ENCODE measurements at places on chromosomes 2 and 18.

GRCh38 chr2:173028671-173029070 is 47.0 kb upstream of the MAP3K20 start:
- DNase-seq: no peak

GRCh38 chr2:96867756-96868554 is 1.9 kb downstream of the SEMA4C start:
- DNase-seq: no peak

- DNase-seq: no peak
These were observed 125.5 kb downstream of the SMAD7 start for GRCh38 chr18:48825101-48825745.

DNA sequence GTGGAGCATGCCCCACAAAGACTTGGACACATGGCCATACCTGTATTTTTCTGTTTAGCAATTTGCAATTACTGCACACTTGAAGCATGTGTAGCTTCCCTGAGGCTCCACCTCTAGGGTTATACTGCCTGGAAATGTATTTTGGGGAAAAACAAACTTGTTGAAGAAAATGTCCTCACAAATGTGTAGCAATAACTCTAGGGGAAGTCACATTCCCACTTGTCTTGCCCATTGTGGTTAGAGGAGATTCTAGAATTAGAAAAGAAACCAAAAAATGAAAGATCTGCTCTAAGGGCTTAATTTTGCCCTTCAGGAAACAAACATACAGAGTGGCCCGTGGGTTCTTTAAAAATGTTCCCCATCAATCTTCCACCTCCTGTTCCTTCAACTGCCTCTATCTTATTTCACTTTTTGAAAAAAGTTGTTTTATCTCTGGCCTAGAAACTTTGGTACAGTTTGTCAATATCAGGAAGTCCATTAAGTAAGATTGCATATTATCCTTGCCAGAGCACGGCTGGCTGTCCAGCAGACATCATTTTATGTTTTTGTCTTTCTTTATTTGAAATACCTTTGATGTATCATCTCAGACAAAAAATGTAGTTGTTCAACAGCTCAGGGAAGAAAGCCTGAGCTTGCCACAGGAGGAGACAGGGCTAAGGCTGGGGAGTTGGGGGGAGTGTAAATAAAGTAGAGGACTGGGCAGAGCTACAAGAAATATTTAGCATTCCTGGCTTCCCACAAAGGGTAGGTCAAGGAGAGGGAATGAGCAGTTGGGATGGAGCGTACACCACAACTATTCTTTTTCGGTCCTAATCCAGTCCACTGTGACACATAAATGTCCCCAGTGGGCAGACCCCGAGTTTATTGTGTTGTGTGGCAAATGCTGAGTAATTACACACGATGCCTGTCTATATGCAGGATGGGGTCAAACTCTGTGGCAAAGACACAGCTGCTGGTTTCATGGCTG is 96.8 kb upstream of the CDC42EP3 start:
- no peak for DNase-seq

- no peak for DNase-seq
These were observed 1774.8 kb upstream of the CELF4 start for GRCh38 chr18:39340418-39340817.

GRCh38 chr2:238097988-238098871 is 1.9 kb upstream of the ESPNL start:
- no peak for DNase-seq

DNA sequence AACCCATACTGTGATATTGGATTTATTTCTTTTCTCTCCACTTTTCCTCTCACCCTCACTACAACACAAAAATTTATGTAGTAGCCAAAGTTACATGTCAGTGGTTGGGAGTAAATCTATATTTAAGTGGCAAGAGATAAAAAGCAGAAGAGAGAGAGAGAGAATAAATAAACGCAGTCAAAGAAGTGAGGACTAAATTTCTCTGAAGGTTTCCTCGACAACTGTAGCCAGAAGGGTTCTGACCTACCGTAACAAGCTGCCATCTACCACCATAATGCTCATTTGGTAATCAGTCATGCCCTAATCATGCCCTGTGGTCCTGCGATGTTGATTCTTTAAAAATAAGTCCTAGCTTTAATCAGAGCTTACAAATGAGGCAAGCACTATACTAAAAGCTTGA is 9.1 kb downstream of the ARHGAP28 start:
- DNase-seq: no peak

- no peak for DNase-seq
These were observed 52.3 kb downstream of the ZNF521 start for GRCh38 chr18:25299426-25300300.

DNA sequence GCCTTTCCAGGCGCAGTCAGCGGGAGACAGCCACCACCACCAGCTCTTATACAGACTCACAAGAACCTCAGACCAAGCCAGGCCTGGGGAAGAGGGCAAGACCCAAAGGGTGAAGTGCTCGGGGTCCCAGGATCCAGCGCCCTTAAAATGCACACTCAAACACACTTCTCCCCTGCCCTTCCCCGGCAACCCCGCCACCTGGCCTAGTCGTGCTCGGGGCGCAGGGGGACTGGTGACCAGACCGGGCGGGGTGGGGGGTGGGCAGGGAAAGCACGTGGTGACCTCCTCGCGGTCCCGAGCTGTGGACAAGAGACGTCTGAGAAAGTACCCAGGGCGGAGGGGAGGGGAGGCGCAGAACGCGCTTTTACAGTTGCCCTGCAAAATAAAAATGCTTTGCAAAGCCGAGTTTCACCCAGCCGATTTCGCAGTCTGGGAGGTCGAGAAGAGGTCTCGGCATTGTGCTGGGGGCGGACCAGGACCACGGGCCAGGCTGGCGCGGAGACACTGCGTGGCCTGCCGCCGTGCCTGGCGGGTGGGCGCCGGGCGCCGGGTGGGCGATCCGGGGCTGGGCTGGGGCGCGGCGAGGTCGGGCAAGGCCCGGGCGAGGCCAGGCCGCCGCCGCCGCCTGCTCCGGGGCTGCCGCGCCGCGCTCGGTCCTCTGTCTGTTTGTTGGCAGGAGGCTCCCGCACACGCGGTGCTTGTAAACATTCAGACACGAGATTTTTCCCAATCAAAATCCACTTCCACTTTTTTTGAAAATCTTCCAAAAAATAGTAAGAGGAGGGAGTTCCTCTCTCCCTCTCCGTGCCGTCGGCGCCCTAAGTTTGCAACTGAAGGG is 2.0 kb downstream of the BCL11A start:
- no peak for DNase-seq

DNA sequence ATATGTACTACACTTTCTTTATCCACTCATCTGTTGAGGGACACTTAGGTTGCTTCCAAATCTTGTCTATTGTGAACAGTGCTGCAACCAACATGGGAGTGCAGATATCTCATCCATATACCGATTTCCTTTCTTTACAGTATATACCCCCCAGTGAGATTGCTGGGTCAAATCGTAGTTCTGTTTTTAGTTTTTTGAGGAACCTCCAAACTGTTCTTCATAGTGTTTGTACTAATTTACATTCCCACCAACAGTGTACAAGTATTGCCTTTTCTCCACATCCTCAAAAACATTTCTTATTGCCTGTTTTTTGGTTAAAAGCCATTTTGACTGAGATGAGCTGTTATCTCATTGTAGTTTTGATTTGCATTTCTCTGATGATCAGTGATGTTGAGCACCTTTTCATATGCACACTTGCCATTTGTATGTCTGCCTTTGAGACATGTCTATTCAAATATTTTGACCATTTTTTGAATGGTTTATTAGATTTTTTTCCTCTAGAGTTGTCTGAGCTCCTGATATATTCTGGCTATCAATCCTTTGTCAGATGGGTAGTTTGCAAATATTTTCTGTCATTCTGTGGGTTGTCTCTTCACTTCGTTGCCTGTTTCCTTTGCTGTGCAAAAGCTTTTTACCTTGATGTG is 12.2 kb downstream of the PLEK start:
- no peak for DNase-seq

- DNase-seq: no peak
These were observed 111.3 kb downstream of the CPS1 start for GRCh38 chr2:210667711-210668110.

GRCh38 chr2:179592167-179592936 is 269.1 kb downstream of the ZNF385B start:
- DNase-seq: no peak

DNA sequence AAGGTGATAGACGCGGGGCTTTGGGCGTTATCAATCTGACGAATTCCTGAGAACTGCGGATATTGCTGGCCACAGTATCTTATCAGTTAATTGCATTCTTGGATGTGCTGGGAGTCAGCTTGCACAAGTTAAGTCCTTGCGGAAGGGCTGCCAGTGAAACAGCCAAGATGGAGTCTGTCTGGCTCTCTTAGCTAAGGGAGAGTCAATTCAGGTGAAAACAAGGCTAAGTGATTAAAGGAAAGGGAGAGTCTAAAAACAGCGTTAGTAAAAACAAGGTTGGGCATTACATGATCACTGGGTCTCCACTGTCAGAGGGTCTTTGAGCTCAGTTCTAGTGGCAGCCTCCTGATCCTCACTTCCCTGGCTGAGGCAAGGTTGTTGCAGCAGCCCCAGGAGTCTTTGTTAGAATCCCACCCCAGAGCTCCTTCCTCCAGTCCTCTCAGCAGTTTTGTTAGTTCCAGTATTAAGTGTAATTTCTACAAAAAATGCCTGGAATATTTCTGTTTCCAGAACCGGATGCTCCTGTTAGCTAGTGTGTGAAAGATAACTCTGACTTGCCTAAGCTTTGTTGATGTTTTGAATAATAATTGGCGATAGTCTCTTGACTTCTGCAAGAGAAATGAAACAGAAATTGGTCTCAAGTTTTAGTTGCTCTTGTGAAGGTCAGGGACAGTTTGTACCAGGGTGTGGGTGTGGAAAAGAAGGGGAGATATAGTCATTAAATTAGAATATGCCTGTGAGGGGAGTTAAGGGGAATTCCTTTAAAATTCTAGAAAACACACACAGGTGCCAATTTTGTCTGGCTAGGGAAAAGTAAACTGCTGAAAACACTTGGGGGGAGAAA is 10.6 kb downstream of the CFLAR start:
- no peak for DNase-seq

DNA sequence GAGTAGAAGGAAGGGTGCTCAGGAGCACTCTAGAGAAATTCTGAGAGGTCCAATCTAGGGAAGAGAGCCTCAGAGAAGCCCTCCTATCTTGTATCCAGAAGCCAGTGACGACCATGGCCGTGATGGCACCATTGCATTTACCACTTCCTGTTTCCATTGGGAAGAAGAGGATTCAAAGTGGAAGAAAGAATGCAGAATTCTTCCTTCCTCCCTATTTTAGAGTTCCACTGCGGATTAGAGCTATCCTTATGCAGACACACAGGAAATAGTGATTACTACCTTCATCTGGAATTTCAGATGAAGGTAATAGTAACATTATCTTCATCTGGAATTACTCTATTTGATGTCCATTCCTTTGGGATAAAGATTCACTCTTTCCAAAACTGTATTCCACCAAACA is 45.6 kb upstream of the PCBP1 start:
- DNase-seq: no peak

DNA sequence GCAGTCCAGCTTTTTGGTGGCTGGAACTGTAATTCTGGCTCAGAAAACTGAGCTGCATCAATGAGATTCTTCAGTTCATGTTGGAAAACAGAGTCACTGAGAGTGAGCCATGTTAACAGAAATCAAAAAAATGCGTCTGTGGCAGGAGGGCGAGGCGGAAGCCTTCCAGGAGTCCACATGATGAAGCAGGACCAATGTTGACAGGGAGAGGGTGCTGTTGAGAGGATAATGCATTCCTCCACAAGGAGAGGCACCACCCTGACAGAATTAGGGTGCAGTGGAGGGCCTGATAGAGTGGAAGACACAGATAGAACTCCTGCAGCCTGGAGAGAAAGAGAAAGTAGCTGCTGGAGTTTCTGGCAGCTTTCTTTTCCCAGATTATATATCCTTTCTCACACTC is 111.5 kb downstream of the MGAT5 start:
- no peak for DNase-seq

- DNase-seq: no peak
These were observed 31.6 kb upstream of the PIK3C3 start for GRCh38 chr18:41923446-41923845.

- DNase-seq: peak; percentile 22
These were observed 16.0 kb downstream of the ASPRV1 start for GRCh38 chr2:69945441-69945840.

- no peak for DNase-seq
These were observed 812 bp downstream of the SOWAHC start for GRCh38 chr2:109614715-109615636.

- DNase-seq: no peak
These were observed 262.9 kb downstream of the BCL11A start for GRCh38 chr2:60290509-60290908.

All from SIG-M5 (cell line).